ENCODE measurements at places on chromosomes 5 and 9.

- DNase-seq, result no peak
Observed at GRCh38 chr5:179238628-179238970, 106.7 kb downstream of the ADAMTS2 start.

DNA sequence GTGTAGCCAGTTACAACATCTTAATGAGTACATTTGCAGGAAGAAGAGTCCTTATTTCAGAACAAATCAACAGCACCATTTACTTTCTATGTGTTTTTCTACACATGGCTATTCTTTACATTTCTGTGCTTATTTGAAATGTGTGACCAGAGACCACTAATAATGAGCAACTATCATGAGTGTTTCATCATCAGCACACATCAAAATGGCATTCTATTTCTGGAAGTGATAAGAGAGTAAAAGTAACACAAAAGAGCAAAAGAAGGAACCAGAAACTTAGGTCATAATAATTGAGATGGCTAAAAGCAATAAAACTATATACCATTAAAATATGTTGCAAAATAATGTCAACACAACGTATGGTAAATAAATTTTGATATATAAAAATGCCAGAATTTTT, 159.7 kb downstream of the PBX3 start:
- DNase-seq, result no peak

GRCh38 chr5:19555876-19556275, 432.1 kb downstream of the CDH18 start:
- no peak for DNase-seq

GRCh38 chr9:7228726-7229125, 471.0 kb downstream of the KDM4C start:
- DNase-seq, result no peak

GRCh38 chr5:88740604-88741185, 142.3 kb downstream of the MEF2C start:
- no peak for DNase-seq

DNA sequence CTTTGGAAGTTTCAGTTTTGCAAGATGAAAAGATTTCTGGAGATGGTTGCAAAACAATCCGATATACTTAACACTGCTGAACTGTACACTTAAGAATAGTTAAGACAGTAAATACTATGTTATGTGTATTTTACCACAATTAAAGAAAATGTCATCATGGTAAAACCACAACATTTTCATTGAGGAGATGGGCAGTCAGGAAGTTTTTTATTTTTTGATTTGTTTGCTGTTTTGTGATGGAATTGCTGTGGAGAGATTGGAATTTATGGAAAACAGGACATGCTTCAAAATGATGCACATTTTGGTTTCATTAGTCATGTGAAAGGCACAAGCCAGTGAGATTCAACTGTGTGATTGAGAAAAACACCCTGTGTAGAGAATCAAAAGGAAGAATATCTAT, 90.5 kb upstream of the AGXT2 start:
- DNase-seq, result no peak

DNA sequence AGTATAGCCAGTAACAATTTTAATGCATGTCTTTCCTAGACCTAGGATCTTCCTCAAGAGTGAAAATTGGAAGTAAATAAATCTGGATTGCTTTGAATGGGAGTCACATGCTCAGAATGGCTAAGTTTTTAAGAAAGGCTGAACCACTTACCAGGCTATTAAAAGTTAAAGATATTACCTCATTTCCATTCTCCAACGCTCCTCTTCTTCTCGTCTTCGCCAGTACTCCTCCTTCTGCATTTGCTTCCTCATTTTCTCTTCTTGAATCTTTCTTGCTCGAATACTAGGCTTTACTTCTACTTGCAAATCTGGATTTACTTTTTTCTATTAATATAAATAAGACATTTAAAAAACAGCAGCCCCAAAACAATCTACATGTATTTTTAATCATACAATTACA, 49.6 kb downstream of the ZFR start:
- no peak for DNase-seq

GRCh38 chr5:132225165-132226032, 2.3 kb downstream of the P4HA2 start:
- DNase-seq, result peak; percentile 46

GRCh38 chr9:99666571-99666970, 155.1 kb upstream of the NR4A3 start:
- DNase-seq, result peak; percentile 29

DNA sequence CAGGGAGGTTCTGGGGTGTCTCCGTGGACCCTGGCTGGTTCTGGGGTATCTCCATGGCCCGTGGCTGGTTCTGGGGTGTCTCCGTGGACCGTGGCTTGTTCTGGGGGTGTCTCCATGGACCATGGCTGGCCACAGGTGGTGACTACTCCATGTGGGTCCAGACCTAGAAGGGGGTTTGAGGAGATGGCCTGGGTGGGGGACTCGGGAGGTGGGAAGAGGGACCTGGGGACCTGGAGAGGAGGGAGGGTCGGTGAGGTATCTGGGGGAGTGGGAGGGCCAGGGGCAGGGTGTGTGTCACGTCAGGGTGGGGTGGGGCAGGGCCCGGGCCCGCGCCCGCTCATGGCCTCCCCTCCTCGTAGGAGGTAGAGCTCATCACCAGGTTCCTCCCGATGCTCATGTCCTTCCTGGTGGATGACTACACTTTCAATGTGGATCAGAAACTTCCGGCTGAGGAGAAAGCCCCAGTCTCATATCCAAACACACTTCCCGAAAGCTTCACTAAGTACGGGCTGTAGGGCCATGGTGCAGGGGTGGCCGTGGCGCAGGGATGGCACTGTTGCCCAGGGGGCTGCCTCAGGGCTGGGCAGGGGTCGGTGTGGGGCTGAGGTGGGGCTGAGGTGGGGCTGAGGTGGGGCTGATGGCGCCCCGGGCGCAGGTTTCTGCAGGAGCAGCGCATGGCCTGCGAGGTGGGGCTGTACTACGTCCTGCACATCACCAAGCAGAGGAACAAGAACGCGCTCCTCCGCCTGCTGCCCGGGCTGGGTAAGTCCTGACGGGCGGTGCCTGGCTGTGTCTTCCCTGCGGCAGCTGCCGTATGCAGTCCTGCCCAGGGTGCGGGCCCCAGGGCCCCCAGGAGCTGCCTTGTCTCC, 10.7 kb upstream of the TOR4A start:
- no peak for DNase-seq

DNA sequence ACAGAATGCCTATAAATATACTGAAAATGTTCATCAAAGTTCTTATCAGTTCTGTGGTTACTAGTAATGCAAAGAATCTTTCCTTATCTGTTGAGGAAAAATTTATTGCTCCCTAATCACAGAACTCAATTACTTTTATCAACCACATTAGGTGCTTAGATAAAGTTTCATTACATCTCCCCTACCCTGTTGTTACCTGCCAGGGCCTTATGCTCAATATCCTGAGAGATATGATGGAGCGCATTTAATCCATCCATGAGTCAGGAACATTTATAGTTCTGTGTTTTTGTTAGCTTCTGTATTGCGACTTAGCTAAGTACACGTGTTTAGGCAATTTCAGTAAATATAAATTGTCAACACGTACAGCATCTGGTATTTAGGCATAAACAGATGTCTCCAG, 164.3 kb upstream of the ST8SIA4 start:
- no peak for DNase-seq

- no peak for DNase-seq
Observed at GRCh38 chr5:150612905-150613670, 27.4 kb upstream of the SYNPO start.

GRCh38 chr9:136646827-136647711, 15.6 kb upstream of the EGFL7 start:
- peak; percentile 8 for DNase-seq

- peak; percentile 33 for DNase-seq
Observed at GRCh38 chr5:100902440-100903038, 543 bp downstream of the ST8SIA4 start.

DNA sequence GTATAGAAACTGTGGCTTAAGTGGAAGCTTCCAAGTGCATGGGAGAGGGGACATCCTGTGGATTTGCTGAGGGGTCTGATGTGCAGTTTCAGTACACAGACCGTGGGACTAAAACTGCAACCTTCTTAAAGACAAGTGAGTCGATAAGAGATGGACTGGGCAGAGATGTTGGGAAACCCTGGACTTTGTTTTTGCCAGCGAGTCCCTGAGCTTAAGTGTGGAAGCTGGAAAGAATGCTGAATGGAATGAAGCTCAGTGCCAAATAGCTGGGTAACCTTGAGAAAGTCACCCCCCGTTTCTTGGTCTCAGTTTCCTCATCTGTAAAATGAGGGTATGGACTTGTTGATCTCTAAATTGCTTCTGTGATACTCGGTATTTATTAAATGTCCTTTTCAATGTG, 37.3 kb upstream of the KLF9 start:
- no peak for DNase-seq

- no peak for DNase-seq
Observed at GRCh38 chr5:115963566-115963965, 1.3 kb downstream of the LVRN start.

DNA sequence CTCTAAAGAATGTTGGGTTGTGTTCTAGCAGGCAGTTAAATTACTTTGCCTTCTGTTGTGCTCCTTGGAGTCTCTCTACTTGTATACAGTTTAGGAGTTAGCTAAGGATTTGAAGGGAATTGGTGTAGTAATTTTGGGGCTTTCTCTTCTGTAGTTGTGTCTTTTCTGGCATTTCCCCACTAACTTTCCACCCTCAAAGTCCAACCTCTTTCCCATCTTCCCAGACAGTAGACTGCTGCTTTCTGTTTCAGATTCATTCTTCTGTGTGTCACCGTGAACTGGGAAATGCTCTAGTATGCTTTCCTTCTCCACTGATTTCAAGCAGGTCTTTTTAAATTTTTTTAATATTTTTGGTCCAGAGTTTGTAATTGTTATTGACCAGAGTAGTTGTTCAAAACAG, 4.5 kb upstream of the ANGPTL2 start:
- no peak for DNase-seq

DNA sequence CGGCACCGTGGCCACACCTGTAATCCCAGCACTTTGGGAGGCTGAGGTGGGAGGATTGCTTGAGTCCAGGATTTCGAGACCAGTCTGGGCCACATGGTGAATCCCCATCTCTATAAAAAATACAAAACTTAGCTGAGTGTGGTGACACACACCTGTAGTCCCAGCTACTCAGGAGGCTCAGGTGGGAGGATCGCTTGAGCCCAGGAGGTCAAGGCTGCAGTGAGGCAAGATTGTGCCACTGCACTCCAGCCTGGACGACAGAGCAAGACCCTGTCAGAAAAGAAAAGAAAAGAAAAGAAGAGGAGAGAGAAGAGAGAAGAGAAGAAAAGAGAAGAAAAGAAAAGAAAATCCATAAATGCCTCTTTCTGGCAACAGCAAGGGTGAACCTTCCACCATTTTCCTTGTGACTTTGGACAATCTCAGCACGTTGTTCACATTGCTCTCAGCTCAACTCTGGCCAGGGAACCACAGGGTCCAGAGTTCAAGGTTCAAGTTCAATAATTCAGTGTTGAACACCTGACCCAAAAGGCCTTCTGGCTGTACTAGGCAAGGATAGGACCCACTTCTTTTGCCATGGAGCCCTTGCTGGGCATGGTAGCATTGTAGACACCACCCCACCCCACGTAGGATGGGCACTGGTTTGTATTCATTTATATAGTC, 14.6 kb upstream of the DUSP1 start:
- no peak for DNase-seq

- DNase-seq, result no peak
Observed at GRCh38 chr9:78940121-78940855, 631.5 kb upstream of the TLE4 start.

- DNase-seq, result no peak
Observed at GRCh38 chr5:130762031-130762430, 403.0 kb downstream of the HINT1 start.
